ENCODE measurements at places on chromosomes 2 and 18. TPM values are rescaled to one million over a fixed set of nuclear protein-coding genes. Genes with fewer than 3 reads are reported as not detected.

DNA sequence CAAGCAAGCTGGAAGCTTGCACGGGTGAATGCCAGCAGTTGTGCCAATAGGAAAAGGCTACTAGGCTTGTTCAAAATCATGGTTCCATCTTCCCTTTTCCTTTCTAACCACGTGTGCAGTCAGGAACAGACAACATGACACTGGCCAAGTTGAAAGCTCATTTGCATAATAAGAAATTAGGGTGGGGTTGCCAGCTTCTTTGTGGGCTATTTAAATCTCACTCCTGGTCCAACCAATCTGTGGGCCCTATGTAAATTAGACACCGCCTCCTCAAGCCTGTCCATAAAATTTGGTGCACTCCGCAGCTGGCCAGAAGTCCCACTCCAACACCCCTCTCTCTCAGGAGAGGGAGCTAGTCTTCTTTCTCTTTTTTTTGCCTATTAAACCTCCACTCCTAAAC lies 1948.4 kb upstream of the PIK3C3 start:
- DNase-seq = no peak

DNA sequence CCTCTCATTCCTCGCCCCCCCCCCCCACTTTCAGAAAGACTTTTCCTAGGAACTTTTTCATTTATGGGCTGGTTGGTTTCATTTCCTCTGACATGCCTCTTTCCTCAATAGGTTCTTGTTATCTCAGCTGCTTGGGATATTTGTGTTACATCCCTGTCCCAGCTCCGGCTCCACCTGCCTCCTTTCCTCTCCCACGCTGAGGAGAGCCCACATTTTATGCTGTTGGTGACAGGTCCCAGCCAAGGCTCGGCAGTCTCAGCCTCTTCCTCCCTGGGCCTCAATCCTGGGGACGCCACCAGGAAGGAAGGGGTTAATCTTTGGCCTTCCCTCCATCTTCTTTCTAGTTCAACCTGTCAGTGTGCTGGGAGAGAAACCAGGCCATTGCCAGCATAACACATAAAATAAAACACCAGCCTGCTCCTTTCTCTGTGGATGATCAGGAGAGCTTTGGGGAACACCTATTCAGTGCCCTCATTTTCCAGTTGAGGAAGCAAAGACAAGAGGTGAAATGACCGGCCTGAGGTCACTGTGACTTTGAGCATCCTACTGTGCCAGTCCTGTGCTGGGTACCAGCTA lies 216.9 kb upstream of the TNP1 start:
- DNase-seq = no peak

Gene GLI2
- total RNA-seq = 38.0 TPM

Gene SERPINB3
- not detected for total RNA-seq

Gene TUBA3E
- total RNA-seq = not detected

Gene SCG2
- 0.28 TPM for total RNA-seq

DNA sequence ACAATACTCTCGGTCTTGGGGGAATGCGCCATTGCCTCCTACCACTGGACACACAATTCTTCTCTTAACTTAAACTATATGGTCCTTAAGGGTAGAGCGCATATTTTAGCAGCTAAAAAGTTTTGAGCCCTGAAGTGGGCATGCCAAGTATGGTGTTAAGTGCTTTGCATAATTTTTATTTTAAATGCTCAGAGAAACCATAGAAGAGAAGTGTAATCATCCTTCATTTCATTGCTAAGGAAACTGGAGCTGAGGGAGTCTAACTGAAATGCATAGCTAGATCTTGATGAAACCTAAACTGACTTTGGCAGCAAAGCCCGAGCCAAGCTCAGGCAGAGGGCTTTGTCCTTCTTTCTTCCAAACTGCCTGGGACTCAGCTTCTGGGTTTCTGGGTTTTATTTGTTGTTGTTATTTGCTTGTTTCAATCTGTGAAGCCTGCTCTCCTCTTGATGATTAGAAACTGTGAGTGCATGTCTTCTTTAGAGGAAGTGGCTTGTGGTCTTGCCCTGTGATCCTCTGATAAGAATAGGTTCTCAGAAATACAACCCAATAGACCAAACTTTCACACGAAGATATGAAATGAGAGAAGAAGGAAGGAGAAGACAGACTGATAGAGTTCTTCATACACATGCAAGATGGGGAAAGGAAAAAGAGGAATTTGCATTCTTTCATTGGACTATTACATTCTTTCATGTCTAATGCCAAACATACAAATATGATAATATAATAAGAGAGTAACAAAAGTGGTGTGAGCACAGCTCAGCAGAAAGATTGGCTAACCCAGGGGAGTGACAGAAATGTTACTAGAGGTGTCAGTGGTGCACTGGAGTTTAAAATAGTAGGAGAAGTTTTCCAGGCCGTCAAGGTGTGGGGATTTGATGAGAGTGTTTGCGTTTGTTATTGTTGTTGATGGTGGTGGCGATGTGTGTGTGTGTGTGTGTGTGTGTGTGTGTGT lies 7.5 kb upstream of the RNF144A start:
- no peak for DNase-seq

Gene KYNU
- total RNA-seq = not detected

GRCh38 chr18:11980494-11981191 lies 664 bp upstream of the IMPA2 start:
- peak; percentile 97 for DNase-seq

DNA sequence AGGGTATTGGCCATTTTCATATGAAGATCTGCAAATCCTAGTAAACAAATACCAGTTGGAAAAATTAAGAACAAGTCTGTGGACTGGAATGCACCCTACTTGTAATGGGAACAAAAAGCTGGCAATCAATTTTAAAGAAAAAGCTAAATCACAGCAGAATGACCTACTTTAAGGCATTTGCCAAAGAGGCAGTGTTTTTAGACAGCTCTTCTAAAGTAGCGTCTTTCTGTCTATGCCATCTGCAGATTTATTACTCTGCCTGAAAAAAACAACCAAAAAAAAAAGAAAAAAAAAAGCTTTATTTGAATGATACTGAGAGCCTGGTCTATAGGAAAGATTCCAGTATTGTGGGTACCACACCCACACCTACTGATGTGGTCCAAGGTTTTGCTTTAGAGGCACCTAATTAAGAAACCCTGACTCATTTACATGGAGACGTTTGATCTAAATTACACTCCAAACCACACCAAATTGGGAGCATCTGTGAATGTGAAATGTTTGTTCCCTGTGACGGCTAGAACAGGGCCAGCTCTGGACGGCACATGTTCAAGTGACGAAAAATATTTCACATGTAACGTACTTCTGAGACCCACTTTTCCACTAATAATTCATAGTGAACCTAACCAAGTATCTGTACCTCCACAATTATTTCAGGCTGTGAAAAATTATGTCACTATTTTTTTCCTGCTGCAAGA lies 597.1 kb downstream of the ARHGAP15 start:
- DNase-seq = no peak

DNA sequence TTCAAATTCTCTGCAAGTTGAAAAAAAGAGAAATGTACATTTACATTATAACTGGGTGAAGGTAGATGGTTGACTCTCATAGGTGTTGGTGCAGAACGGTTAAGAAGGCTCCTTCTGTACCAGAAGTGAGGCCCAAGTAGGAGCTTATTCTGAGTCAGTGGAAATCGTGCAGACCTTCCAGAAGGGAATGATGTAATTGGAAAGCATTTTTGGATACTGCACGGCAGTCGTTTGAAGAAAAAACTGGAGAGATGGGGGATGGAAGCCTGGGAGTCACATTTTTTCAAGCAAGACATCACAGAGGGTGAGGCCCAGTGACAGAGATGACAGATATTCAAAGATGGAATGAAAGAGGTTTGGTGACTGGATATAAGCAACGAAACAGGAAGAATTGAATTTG lies 39.4 kb downstream of the HRH4 start:
- DNase-seq = peak; percentile 49

Gene POU3F3
- total RNA-seq = not detected

Measured in HFFc6 (cell line).